ENCODE measurements at places on chromosomes 7 and 10.

DNA sequence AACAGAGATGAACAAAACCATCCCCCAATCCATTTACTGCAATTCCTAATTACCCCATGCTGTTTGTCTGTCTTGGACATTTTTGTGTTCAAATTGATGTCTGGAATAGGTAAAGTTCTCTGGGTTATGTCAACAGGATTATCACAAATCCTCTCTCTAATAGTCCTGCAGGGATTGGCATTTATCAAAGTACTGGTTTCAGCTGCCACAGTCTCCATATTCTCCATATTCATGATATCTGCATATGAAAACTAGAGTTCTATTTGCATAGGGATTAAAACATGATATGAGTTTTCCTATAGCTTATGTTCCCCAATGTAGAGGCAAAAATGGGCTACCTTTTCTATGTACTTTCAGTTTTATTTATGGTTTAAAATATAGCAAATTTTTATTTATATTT is 355.8 kb downstream of the ADRA2A start:
- DNase-seq, result no peak

GRCh38 chr7:37092548-37092947 is 356.1 kb downstream of the ELMO1 start:
- no peak for DNase-seq

GRCh38 chr7:74475987-74476350 is 22.3 kb downstream of the GTF2IRD1 start:
- no peak for DNase-seq

- DNase-seq, result no peak
Observed at GRCh38 chr10:124229201-124229988, 136.0 kb upstream of the CHST15 start.

DNA sequence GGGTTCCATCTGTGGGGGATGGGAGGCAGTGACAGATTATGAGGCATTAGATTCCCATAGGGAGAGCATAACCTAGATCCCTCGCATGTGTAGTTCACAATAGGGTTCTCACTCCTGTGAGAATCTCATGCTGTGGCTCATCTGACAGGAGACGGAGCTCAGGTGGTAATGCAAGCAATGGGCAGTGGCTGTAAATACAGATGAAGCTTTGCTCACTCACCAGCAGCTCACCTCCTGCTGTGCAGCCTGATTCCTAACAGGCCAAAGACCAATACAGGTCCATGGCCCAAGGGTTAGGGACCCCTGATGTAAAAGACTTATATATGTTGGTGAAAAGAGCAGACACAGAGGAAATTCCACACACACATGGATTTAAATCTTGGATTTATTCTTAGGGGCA is 370.2 kb downstream of the NRG3 start:
- no peak for DNase-seq

DNA sequence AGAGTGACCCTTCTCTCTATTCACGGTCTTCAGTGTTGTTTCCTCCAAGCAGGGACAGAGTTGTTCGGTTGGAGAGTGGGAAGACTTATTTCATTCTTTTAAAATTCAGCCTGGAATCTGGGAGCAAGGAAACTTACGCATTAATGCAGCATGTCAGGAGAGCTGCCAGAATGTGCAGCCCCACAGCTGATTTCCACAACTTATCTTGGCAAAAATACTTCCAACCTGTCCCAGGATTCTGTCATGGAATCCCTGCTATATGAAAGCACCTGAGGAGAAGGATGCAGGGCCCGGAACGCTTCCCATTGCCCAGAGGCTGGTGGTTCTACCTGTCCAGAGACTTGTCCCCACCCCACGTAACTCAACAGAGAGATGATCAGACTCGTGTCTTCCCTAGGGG is 86.9 kb upstream of the MKI67 start:
- no peak for DNase-seq

- no peak for DNase-seq
Observed at GRCh38 chr10:68251625-68252495, 19.9 kb upstream of the ATOH7 start.

GRCh38 chr7:6530626-6531491 is 20.4 kb downstream of the GRID2IP start:
- no peak for DNase-seq

GRCh38 chr10:29957907-29958331 is 101.5 kb downstream of the JCAD start:
- no peak for DNase-seq

DNA sequence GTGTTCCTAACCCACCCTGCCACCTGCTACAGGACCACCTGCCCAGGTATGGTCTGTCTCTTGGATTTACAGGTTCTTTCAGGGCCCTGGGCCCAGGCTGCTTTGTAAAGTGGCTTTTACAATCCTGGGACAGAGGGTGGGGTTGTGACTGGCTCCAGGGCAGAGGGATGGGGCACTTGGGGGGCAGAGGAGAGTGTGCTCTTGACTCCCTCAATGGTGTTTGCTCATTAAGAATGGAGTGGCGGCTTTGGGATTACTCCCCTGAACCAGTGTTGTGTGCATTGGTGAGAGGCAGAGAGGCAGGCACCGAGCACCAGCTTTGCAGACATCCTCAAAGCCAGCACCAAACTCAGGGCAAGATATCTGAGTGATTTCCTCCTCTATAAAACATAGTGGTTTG is 43.5 kb downstream of the VWA2 start:
- DNase-seq, result no peak

GRCh38 chr10:102596506-102596971 is 47.7 kb upstream of the TRIM8 start:
- DNase-seq, result no peak

GRCh38 chr10:79328737-79329504 is 18.3 kb upstream of the PPIF start:
- DNase-seq, result no peak

DNA sequence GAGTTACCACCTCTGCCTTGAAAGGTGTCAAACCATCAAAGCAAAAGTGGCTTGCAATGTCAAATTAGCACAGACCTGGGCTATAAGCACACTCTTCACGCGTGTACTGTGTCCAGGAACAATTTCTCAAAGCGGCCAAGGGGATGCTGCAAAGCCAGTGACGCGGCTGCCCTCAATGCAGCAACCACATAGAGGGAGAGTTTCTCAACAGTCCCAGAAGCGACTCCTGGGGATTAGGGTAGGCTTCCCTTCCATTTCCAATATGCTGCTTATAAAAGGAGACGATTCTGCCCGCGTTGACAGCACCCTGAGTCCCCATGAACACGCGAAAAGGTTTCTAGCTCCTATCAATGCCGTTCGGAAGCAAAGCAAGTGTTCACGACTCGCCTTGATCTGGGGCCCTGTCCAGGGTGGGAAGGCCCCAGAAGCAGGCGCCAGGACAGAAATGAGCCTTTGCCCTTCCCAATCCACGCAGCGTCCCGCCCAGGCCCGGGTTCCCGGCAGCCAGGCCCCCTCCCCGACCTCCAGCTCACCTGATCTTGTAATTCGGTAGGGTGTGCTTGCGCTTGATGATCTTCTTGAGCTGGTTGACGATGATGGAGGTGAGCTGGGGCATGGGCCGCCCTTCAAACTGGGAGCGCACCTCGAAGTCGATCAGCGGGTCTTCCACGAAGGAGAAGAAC is 1.3 kb downstream of the PDZD8 start:
- DNase-seq, result no peak

All from stimulated activated CD4-positive, alpha-beta T cell treated with anti-CD3 and anti-CD28 coated beads, Interleukin-1b, Interleukin-23, amount 100 ng/mL, for 24 hours (primary cell).